Esophagus squamous epithelium (tissue), 5 donors: ENCODE measurements at places on chromosomes 13 and 19.

DNA sequence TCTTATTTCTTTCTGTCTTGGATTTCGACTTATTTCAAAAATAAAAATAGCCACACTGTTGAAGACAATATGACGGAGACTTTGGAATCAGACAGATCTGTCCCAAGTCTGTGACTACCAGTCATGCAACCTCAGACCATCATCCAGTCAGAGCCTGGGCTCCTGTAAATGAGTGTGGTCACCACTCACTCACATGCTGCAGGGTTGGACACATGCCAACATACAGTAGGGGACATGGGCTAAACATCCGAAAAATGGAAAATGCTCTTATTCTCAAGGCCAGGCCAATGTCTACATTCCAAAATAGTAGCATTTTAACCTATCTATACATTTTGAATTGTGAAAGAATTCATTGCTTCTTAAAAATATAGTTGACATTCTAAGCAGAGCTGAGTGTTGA is 75.5 kb upstream of the EDNRB start:
- no peak for DNase-seq

DNA sequence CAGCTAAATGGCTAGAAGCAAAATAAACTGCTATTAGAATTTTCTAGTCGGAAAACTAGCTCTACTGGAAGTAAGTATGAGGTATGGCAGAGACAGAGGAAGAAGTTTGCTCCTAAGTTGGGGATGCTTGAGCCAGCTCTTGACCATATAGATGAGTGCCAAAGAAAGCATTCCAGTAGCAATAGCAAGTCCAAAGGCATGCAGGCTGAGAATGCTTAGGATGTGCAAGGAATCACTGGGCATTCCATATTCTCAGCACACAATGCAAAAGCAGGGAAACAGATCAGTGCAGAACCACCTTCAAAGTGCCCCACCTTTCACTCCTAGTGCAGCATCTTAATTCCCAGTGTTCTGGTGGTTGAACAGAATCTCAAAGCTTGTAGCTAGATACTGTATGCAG is 32.9 kb downstream of the SERTM1 start:
- DNase-seq = no peak

DNA sequence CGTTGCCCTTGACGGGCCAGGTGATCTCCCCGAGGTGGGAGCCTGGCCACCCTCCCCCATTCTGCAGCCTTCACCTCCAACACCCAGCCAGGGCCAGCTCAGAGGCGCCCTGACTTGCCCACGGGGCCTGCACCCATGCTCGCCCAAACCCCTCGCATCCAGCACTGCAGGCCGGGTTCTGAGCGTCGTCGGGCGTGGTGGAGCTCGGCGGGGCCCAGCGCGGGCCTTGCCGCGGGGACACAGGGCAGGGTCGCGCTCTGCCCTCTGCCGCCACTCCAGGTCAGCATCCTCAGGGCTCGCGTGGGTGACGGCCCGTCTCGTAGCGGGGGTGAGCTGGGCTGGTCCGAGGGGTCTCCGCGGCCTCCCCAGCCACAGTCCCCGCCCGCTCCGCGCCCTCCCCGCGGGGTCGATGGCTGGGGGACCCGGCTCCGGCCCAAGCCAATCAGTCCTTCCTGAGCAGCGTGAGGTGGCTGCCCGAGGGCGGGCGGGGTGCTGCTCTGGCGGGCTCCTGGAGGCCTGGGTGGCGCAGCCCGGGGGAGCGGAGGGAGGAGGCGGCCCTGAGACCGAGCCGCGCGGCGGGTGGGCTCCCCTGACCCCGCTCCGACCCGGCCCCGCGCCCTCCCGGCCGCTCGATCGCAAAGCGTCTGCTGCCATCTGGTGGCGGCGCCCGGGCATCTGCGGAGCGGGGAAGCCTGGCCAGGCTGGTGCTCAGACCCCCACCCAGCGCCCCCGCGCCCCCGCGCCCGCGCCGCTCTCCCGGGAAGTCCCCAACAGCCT is 61.4 kb downstream of the CCNE1 start:
- no peak for DNase-seq

DNA sequence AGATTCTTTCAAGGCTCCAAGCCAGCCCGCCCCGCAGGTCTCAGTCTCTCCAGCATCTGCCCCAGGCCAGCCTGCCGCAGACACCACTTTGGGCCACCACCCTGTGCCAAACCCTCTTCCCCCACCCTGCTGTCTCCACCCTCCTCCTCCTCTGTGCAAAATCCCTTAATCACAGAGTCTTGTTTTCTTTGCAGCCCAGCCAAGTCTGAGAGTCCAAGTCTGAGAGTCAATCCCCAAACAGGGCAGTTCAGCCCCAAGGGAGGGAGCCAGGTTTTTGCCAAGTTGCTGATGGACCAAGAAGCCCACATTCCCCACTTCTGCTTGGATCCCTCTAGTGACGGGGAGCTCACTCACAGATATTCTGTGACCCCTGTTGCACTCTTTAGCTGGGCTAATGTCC is 3.1 kb downstream of the ADAMTS10 start:
- DNase-seq = no peak

DNA sequence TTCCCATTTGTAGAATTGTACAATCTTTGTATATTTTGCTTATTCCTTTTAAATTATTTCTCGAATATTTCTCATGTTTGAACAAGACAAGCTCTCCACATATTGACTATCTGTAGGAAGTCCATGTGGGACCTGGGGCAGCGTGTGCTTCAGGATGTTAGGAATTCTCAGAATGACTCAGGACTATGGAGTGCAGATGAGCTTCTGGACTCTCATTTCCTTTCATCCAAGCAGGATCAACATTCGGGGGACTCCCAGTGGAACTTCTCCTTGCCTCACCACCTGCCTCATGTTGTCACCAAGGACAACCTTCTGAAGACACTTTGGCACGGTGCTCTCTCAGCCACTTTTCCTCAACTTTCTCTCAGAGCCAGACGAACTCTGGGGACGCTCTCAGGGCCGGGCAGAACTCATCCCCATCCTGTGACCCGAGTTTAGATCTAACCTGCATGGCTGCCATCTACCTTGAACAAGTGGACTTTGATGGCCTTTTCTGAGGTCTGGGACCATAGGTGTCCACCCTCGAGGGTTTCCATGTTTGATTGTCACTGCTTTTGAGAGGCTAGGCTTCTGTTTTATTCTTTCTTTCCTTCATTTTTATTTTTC is 441.7 kb downstream of the IRS2 start:
- no peak for DNase-seq

DNA sequence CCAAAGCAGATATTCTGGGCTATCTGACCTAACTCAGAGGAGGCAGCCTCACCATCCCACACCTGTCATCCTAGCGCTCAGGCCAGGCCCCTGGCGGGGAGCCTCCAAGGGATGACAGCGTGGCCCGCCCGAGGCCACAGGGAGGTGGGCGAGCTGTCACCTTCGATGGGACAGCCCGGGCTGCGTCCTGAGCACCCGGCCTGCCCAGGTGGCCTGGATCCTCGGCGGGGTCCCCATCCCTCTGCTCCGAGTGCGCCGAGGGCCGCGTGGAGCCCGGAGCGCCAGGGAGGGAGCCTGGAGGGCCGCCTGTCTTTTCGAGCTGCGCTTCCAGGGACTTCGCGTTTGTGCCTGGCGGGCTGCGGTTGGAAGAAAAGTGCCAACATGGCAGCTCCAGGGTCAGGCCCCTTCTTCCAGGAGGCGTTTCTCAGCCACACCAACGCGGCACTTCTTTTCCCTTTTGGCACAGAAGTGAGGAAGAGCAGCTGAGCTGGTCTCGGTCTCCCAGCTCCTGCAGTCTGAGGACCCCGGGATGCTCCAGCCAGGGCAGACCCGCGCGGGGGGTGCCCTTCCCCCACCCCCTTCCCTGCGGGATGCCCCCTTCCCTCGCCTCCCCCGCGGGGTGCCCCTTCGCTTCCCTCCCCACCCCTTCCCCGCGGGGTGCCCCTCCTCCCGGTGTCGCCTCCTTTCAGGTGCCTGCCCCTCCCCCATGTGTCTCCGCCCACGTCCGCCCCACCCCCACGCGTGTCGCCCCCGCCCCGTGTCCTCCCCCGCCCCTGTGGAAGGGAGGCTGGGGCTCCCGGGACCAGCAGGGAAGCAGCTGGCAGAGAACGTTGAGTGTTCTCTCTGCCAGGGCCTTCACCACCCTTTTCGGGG is 42.3 kb downstream of the GJA3 start:
- no peak for DNase-seq

DNA sequence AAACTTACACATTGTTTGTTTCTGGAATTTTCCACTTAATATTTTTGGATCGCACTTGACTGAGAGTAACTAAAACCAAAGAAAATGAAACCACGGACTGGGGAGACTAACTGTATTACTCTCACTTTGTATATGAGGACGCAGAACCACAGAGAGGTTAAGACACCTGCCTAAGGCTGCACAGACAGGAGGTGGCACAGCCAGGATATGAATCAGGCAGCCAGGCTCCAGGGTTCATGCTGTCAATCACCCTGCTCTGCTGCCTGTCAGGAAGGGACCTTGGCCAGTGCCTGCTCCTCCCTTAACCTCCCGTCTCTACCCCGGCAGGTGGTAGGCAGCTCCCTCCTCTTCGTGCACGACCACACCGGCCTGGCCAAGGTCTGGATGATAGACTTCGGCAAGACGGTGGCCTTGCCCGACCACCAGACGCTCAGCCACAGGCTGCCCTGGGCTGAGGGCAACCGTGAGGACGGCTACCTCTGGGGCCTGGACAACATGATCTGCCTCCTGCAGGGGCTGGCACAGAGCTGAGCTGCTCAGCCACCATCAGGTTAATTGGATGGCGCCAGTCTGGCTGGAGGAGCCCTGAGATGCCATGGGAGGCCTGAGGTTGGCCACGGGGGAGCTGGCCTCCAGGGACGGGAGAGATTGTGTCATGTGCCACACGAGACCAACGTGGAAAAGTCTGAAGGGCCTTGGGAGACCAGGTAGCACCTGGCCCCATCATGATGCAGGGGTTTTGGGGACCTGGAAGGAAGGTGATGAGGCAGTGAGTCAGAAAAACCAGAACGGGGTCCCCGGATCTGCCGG is 11.0 kb downstream of the ACTMAP start:
- DNase-seq = no peak

DNA sequence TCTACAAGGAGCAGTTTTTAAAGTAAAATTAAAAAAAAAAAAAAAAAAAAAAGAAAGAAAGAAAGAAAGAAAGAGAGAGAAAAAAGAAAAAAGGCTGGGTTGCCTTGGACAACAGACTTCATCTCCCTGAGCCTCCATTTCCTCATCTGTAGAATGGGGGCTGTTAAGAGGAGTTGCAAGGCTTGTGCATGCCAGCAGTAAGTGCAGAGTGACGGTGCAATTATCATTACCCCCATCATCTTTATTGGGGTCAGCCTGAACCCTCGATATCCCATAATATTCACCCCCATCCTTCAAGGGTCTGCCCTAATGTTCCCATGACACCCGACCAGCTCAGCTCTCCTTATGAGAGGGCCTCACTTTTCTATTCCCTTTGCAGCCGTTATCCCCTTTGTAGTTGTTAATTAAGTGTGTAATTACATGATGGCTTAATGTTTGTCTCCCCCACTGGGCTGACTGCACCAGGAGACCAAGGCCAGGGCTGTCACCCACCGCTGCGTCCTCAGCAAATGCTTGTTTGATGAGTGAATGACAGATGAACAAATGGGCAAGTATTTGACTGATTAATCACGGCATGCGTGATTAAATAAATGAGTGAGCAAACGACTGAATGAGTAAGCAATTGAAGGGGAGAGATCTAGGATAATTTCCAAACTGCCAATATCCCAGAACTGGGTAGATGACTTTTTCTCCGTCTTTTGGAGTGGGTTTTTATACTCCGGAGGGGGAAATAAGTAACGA is 10.1 kb downstream of the FOSB start:
- DNase-seq = no peak

GRCh38 chr13:70662231-70662940 is 554.1 kb upstream of the KLHL1 start:
- no peak for DNase-seq

- DNase-seq = no peak
These were observed 3.3 kb downstream of the SYCN start for GRCh38 chr19:39200803-39201115.
